ENCODE measurements at places on chromosomes 2 and 18.

DNA sequence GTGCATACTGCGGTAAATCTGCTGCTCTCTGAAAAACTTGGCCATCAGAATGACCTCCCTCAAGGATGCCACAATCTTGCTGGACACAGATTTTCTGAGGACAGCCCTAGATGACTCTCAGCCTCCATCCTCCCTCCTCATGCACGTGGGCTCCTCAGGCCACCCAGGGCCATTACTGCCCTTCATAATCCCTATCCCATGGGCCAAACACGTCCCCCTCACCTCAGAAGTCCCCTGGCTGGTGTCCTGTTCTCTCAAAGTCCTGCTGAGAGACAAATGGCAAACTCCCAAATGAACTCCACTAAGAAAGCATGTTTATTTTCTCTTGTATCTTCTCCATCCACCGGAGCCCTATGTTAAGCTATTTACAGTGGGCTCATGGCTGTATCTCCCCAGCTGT, 125.7 kb downstream of the MRO start:
- no peak for DNase-seq

- DNase-seq = peak; percentile 20
Observed at GRCh38 chr2:88071365-88071764, 3.7 kb downstream of the SMYD1 start.

GRCh38 chr18:79123948-79124347, 54.8 kb downstream of the ATP9B start:
- peak; percentile 35 for DNase-seq

- no peak for DNase-seq
Observed at GRCh38 chr18:77047803-77048419, 84.7 kb downstream of the MBP start.

- peak; percentile 66 for DNase-seq
Observed at GRCh38 chr2:68193787-68194372, 36.2 kb downstream of the PNO1 start.

Data from epithelial cell of esophagus (primary cell).